ENCODE measurements at places on chromosomes 16 and 17.

- DNase-seq, result no peak
Observed at GRCh38 chr16:85018529-85019236, 7.3 kb upstream of the ZDHHC7 start.

DNA sequence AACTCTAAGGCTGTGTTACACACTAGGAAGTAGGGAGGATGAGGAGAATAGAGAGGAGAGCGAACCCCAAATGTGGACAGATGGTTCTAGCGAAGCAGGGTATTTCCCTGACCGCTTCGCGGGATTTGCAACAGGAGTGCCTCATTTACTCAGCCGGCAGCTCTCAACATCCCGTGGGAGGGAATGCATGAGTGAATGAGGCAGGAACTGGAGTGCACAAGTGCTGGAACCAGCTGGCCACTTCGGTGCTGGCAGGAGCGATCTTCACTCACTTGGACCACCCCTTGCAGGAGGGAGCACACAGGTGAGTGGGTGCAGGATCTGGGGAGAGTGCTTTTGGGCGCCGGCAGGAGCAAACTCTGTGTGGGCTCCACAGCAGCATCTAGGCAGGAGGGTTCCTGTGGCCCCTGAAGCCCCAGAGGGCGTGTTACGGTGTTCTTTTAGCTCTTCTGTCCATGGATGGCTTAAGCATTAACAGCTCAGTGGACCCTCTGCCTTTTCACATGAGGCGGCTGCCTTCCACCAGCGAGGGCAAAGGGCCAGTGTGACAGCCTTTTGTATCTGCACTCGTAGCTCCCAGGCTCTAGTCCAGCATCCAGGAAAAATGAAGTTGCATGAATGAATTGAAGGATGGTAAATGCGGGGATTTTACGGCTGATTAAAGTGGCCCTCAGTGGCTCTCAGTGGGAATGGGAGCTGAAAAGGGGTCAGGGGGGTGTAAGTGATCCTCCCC is 17.4 kb upstream of the ZNHIT3 start:
- DNase-seq, result no peak

GRCh38 chr17:29825604-29826003 is 104.4 kb downstream of the SSH2 start:
- DNase-seq, result no peak

DNA sequence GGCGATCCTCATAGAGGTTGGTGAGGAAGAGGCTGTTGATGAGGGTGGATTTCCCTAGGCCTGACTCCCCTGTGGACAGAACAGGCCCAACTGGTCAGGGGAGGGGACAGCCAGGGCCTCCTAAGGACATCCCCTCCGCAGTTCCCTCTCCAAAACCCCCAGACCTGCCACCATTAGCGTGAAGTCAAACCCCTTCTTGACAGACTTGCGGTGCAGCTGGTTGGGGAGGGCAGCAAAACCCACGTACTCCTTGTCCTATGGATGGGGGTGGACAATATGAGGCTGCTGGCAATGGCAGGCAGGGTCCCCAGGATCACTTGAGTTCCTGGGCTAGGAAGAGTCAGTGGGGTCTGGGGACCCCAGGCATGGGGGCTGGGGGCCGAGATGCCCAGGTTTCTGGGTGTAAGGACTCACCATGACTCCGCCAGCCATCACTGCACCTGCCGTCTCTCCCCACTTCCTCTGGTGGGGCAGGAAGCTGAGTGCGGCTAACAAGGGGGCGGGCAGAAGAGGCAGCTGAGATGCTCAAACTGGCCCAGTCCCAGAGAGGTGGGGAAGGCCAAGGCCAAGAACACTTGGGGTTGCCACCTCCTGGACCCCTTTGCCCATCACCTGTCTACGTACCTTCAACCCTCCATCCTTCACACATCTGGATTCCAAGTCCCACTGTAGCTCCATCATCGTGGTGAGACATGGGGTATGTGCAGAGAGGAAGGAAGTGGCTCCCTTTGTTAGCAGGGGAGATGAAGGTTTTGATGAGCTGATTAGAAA is at the start of gene SEPTIN1:
Gene SEPTIN1, minus strand, starts transcription at position 451 of the 771 bp plus-strand sequence. Its CDS starts 19 bp downstream, at position 432.
- no peak for DNase-seq

GRCh38 chr17:79299349-79299748 is 224.7 kb downstream of the ENGASE start:
- DNase-seq, result no peak
